Activated CD4-positive, alpha-beta T cell treated with anti-CD3 and anti-CD28 coated beads, Interleukin-2, amount 50 U/mL, for 4 hours (primary cell): ENCODE measurements at places on chromosomes 16 and 17.
A peak's percentile ranks its signal among the peaks of the same experiment; 100 is the strongest.

DNA sequence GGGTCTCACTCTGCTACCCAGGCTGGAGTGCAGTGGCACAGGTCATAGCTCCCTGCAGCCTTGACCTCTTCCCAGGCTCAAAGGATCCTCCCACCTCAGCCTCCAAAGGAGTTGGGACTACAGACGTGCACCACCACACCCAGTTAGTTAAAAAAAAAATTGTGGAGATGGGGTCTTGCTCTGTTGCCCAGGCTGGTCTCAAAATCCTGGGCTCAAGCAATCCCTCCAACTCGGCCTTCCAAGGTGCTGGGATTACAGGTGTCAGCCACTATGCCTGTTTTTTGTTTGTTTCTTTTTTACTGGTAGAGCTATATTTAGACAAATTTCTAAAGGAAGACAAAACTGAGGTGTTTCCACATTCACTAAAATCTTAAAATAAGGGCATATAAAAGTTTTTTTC, 1.7 kb downstream of the CMTR2 start:
- no peak for DNase-seq

GRCh38 chr16:49674351-49674851, 181.5 kb downstream of the ZNF423 start:
- DNase-seq, result no peak

- DNase-seq, result no peak
These were observed 23.6 kb downstream of the NTN1 start for GRCh38 chr17:9044772-9045463.

- no peak for DNase-seq
These were observed 26.6 kb downstream of the OR1D5 start for GRCh38 chr17:3036800-3037199.

- DNase-seq, result no peak
These were observed 48.3 kb upstream of the ABCC11 start for GRCh38 chr16:48295488-48296281.

GRCh38 chr16:10112021-10112420, 70.2 kb downstream of the GRIN2A start:
- DNase-seq, result no peak

DNA sequence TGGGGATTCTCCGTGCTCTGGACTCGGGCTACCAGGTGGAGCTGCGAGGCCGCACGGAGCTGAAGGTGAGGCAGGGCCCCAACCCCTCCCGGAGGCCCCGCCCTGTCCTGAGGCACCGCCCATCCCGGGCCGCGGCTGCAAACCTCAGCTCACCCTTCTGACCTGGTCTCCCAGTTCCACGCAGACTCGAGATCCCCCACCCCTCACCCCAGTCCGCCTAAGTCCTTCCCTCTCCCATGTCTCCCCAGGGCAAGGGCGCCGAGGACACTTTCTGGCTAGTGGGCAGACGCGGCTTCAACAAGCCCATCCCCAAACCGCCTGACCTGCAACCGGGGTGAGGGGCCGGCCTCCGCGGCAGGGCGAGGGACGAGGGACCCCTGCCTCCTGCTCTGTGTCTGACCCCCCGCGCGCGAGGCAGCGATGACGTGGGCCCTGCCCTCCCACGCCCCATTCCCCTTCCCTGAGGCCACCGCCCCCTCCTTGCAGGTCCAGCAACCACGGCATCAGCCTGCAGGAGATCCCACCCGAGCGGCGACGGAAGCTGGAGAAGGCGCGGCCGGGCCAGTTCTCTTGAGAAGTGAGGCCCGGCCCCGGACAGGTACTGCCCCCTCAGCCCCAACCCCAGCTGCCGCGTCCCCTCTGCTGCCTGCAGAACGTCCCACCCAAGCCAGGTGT, 13.7 kb downstream of the GUCY2D start:
- DNase-seq, result no peak

DNA sequence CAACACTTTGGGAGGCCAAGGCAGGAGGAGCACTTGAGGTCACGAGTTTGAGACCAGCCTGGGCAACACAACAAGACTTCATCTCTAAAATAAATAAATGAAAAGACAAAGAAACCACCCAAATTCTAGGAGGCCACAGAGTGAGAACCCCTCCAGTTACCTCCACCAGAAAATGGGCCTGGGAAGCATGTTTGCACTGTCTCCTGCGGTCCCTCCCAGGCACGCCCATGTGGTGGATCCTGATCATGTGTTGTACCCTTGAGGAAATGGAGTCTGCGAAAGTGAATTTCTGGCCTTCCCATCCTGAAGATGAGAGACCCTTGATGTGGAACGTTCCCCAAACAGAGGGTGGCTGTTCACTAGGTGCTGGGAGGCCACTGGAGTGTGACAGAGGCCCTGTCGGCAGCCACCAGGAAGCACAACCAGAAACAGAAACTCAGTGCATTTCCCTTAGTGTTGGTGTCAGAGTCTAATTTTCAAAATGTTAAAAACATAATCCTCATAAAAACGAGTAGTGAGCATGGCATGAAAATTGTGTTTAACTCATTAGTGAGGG, 19.2 kb upstream of the USP22 start:
- DNase-seq, result no peak

GRCh38 chr17:80122026-80122575, 20.7 kb downstream of the GAA start:
- no peak for DNase-seq

DNA sequence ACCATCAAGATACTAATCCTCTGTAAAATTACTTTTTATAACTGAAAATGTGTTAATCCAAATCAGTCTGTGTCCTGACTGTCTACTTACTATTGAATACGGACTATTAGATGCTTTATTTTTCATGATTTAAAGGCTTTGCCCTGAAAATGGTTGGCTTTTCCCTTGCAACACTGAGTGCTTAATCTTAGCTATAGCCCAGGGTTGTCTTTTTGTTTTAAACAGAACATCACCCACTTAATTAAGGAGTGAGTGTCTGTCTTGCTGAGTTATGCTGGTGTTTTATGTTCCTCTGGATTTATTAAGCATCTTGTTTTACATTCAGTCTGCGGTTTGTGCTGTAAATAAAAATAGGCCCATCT, 11.0 kb downstream of the FTO start:
- no peak for DNase-seq

DNA sequence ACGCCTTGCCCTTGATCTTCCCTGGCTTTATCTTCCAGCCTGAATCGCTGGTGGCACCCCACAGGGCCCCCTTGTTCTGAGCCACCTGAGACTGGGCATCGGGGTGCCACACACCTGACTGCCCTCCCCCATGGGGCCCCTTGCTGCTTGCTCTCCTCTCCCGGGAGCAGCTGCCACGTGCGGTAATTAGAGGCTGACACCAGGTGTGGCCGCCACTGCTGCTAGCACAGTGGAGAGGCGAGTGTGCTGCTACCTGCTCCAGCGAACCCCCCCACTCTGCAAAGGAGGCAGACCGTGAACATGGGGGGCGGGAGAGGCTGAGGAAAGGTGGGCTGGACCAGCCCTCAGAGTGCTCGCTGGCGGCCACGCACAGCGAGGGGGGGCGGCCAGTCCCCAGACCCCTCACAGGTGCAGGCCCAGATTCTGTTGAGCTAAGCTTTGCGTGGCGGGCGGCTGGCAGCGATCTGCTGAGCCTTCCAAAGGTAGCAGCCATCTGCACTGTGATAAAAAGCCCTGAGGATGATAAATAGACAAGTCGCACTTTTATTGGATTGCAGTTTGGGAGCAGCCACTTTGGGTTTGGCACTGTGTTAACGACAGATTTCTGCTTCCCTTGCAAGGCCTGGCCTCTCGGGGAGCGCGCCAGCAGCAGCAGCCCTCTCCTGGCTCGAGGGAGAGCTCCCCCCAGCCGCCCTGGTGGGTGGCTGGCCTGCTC, 167.9 kb upstream of the GSE1 start:
- no peak for DNase-seq

DNA sequence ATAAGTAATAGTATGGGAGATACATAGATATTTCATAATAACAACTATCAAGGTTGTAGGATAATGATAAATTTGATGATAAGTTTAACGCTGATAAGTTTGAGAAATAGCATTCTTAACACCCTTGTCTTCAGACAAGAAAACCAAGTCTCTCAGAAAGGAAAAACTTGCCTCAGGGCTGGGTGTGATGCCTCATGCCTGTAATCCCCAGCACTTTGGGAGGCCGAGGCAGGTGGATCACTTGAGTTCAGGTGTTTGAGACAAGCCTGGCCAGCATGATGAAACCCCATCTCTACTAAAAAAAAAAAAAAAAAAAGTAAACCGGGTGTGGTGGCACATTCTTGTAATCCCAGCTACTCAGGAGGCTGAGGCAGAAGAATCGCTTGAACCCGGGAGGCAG, 90.7 kb downstream of the SHISA9 start:
- DNase-seq, result no peak

DNA sequence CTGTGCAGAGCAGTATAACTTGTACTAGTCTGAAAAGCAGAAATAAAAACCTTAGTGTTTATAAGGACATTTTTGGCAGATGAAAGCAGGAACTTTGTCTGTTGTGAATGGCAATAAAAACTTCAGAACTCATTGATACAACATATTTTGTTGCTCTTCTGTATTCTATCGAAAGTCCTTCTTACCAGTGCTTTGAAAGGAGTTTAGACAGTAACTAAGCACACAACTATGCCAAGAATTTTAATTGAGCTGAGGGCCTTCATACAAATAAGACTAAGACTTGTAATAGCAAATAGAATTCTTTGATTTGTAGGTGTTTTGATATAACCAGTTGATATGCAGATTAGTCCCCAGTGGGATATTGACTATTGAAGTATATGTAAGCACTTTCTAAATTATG, 308.4 kb downstream of the ZFHX3 start:
- no peak for DNase-seq

GRCh38 chr16:55944377-55944802, 69.2 kb upstream of the CES5A start:
- peak; percentile 35 for DNase-seq

- no peak for DNase-seq
These were observed 38.3 kb upstream of the SMPD3 start for GRCh38 chr16:68486502-68487202.

DNA sequence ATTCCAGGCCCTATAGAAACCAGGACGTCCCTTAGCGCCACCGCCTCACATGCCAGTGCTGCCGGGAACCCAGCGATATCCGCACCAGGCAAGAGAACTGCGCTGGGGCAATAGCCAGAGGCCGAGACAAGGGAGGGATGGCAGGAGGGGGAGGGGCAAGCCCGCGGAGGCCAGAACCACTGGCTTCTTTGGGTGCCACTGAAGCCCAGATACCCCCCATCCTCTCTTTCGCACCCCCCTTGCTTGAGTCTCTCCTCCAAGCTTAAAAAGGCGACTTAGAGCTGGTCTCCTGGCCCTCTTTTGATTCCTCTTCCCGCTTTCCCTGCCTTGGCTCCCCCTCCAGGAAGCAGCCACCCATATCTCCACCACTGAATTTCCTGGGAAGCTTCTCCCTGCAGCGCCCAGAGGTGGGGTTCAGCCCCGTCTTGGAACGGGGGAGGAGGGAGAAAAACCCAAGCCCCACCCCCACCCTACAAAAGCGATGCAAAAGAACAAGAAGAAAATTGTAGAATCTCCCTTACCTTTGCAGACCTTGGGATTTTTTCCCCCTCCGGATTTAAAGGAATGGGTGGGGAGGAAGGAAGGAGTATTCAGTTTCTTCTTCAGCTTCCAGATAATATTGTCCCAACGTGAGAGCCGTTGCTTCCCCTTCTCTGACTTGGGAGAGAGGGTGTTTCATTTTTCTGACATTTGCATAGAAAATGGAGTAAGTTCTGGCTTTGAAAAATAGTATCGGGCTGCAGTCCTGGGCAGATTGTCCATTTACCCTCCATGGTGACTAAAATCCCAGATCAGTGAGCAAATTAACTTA, 622 bp downstream of the HOXB6 start:
- no peak for DNase-seq

- DNase-seq, result no peak
These were observed 2449.5 kb downstream of the TP53TG3F start for GRCh38 chr16:35908942-35909341.

DNA sequence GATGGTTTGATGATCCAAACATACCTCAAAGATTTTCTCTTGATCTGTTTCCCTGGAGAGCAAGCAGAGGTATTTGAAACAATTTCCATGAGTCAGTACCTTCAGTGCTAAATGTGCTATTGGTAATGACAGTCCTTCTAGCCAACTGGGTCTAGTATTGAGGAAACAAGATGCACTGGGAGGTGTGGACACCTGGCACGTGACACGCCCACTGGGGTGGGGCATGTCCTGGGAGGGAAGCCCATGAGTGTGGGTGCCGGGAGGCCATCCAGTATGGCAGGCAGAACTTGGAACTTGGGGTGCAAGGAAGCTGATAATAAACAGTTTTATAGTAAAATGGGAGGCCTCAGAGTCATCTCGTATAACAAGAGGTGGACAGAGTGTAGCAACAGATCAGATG, 17.9 kb upstream of the AKAP1 start:
- DNase-seq, result no peak
